ENCODE measurements at places on chromosomes 7 and 10.

GRCh38 chr10:122636953-122637352 lies 62.7 kb downstream of the C10orf120 start:
- no peak for DNase-seq

DNA sequence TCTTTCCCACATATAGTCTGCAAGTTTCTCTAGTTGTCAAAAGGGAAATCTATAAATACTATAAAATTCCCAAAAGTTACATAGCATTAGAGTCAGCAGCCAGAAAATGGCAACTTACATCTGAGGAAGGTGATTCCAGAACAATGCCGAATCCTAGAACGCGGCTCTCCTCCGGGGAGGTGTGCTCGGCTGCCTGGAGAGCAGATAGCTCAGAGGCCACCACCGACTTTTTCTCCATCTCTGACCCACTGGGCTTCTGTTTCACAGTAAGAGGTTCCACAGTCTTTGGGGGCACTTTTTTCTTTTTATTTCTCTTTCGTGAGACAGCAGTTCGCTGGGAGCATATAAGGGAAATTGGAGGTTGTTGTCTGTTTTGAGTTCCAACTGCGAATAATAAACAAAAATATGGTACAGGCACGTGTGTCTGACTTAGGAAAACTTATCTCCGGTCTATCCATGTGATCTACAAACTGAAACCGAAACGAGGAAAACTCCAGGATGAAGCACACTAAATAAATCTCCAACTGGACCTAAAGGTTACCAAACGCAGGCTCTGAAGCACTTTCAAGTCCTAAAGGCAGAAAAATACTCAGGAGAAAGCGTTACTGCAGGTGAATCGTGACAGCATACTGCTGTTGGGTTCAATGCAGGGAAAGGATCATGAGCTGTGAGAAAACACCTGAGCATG lies 36.2 kb downstream of the BEND7 start:
- no peak for DNase-seq

- no peak for DNase-seq
Measured at GRCh38 chr10:13950543-13950939, 363.8 kb downstream of the PRPF18 start.

DNA sequence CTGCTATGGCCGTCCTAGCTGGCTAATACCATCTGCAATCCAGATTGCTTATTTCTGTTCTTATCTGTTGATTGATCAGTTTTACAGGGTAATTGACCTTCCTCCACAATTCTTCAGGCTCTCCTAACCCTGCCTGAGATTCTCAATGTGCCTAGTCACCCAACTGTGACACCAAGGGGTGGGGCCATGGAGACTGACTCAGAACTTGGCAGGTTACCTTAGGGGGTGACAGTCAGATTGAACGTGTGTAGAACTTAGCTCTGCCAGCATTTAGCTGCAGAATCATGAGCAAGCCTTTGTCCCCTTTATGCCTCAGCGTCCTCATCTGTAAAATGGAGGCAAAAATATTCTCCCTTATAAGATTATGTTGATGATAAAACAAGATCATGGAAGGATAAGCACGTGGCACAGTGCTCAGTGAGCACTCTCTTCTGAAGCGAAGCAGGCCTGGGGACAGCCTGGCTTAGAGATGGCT lies 19.1 kb upstream of the LEP start:
- peak; percentile 26 for DNase-seq

DNA sequence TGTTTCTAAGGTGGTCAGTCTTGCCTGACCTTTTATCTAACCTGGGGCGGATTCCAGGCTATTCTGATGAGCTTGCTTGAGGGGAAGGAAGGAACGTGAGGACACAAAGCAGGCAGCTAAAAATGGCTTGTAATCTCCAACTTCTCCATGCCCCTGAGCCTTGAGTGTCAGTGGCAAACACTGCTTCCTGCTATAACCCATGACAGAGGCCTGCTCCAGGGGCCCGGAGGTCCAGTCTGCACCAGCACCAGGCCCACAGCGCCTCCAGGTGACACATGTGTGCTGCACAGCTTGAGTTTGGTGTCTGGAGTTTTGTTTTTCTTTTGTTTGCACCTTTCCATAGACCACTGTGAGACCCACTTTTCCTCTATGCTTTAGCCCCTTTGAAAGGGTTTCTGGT lies 207.9 kb downstream of the PAXIP1 start:
- DNase-seq = no peak

- DNase-seq = no peak
Measured at GRCh38 chr10:31456468-31456867, 137.5 kb downstream of the ZEB1 start.

DNA sequence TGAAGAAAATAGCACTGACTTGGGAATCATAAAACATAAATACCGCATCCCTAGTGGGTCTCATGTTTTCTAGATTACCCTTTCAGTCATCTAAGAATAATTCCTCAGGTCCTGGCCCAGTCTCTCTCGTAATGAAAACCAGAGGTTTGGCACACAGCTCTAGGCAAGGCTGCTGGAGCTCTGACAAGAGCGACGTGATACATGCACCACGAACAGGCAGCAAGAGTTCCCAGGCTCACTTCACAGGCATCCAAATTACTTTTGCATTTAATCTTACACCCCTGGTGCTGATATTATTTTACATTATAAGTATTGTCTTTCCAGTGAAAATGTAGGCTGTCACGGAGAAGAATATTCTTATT lies 105.2 kb downstream of the THSD7A start:
- no peak for DNase-seq

DNA sequence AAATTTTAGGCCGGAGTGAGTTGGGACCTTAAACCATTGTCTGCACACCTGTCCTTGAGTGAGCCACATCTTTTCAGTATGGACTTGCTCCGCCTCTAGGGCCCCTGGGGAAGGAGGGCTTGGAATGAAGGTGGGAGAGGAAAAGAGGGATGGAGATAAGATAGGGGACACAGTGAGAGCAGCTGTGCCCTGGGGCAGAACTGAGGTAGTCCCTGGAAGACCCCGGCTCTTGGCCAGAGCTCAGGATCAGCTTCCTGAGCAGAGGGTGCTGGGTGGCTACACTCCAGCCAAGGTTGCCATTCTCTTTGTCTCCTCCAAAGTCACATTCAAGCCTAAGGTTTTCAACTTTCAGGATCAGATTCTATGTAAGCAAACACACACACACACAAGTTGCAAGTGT lies 82.0 kb downstream of the MKI67 start:
- DNase-seq = no peak

- peak; percentile 36 for DNase-seq
Measured at GRCh38 chr10:95246582-95247051, 44.2 kb downstream of the PDLIM1 start.

DNA sequence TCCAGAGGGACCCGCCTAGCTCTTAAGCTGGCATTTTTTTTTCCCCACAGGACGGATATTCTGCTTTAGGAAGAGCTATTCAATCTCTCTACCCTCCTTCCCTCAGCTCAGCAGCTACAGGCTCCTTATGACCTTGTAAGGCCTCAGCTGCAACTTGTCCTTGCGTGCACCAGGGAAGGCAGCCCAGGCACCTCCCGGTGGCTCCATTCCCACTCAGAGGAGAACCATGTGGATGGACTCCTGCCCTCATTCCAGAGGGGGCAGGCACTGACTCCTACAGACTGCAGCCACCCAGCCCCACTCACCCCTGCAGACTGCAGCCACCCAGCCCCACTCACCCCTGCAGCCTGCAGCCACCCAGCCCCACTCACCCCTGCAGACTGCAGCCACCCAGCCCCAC lies 73.7 kb downstream of the ITIH5 start:
- DNase-seq = no peak

DNA sequence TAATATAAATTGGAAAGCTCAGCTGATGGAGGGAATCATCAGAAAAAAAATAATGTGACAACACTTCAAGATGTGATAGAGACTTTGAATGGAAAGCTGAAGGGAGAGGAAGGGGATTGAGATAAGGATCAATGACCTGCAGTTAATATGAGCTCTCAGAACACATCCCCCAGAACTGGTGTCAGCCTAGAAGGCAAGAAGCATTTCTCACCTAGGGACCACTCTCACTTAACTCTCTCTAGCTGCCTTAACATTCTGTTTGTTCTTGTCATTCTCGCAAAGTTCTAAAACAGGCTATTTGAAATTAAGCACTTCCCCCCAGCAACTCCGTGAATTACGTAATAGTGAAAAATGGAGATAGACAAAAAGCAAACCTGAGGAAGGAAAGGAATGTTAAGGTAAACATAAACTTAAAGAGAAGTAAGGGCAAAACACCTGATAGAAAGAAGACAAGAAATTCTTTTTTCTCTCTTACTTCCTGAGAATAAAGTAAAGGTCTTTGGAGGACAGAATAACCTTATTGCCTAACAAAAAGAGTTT lies 1.2 kb upstream of the MPP7 start:
- DNase-seq = no peak

GRCh38 chr7:101666741-101667140 lies 37.6 kb upstream of the MYL10 start:
- DNase-seq = no peak

- no peak for DNase-seq
Measured at GRCh38 chr7:24297362-24297761, 13.4 kb downstream of the NPY start.

DNA sequence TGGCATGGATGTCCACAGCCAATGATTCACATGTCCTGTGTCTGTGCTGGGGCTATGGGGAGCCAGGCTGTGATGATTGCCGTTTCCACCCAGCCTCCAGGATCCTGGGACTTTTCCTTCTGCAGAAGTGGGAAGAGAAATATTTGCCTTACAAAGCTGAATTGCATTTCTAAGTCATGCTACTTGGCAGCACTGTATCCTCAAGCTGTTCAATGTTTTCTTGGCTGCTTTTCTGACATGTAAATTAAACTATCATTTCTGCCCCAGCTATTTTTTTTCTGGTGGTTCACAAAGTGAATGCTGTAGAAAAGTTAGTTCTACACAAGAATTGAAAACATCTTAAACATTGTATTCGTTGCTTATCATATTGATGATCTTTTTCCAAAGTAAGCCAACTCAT lies 51.9 kb upstream of the TCERG1L start:
- no peak for DNase-seq

Measured in MV-4-11 (cell line).